ENCODE measurements at places on chromosomes 7 and 10.
A peak's percentile ranks its signal among the peaks of the same experiment; 100 is the strongest.

DNA sequence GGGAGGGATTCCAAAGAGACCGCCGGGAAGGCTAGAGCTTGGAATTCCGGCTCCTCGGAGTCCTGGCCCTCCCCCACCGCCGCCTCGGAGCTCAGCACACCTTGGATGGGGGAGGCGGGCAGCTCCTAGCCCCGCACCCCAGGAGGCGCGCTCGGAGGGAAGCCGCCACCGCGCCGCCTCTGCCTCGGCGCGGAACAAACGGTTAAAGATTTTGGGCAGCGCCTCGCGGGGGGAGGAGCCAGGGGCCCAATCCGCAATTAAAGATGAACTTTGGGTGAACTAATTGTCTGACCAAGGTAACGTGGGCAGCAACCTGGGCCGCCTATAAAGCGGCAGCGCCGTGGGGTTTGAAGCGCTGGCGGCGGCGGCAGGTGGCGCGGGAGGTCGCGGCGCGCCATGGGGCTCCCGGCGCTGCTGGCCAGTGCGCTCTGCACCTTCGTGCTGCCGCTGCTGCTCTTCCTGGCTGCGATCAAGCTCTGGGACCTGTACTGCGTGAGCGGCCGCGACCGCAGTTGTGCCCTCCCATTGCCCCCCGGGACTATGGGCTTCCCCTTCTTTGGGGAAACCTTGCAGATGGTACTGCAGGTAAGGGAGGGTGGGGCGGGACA is at the start of gene CYP26A1:
Gene CYP26A1, plus strand, starts transcription at position 355 of the 608 bp plus-strand sequence. Its CDS starts 42 bp downstream, at position 397.
- DNase-seq: no peak

DNA sequence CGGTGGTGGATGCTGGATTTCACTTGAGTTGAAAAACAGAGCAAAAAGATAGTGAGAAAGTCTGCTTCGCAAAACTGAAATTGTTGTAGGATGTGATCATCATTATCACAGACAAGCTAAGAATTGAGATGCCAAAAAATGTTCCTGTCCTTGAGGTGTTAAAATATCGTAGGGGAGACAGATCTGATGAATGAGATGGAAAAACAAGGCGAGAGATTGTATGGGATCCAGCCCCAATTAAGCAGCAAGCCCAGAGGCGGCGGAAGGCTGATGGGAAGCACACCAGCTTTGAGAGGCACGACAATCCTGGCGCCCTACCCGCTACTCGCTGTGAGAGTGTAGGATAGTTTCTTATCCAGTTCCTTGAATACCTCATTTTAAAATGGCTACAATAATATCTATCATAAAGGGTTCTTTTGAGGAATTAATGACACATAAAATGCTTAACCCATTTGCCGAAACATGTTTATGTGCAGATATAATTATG is 131.1 kb upstream of the PTN start:
- DNase-seq: no peak

GRCh38 chr10:20535897-20536881 is 360.9 kb downstream of the NEBL start:
- DNase-seq: no peak

GRCh38 chr7:47413526-47414341 is 168.2 kb downstream of the TNS3 start:
- no peak for DNase-seq

GRCh38 chr7:3436746-3437145 is 135.7 kb downstream of the SDK1 start:
- DNase-seq: peak; percentile 74

DNA sequence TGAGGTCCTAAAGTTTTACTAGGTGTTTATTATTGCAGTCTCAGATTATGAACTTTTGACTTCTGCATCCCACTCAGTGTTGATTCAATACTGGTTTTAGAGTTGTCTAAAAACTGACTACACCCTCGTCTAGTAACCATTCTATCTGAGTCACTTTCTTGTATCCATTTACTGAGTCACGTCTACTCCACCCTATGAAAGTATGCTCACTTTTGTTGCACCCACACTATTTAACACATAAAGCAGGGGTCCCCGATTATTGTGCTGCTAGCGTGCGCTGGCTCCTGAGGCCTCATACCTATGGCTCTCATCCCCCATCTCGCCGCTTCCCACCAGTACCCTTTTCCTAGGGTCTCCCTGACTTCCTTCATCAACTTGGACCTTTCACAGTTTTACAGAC is 2.0 kb downstream of the SAMD9 start:
- peak; percentile 87 for DNase-seq

DNA sequence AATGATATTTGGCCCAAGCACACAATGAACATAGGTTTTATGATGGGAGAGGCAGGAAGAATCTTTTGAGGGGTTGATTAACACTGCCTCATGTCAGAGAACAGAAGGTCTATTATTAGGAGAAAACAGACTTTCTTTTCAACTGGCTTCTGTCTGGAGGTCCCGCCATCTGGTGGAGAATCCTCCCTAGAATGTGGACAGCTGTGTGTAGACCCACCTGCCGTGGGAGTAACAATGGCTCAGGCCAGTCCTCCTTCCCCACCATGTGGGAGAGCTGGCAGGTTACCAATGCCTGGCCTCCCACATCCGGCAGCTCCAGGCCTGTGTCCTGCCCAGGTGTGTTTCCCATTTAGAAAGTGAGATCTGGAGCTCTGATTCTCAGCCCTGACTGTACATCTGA is 70.4 kb upstream of the AOAH start:
- DNase-seq: no peak

DNA sequence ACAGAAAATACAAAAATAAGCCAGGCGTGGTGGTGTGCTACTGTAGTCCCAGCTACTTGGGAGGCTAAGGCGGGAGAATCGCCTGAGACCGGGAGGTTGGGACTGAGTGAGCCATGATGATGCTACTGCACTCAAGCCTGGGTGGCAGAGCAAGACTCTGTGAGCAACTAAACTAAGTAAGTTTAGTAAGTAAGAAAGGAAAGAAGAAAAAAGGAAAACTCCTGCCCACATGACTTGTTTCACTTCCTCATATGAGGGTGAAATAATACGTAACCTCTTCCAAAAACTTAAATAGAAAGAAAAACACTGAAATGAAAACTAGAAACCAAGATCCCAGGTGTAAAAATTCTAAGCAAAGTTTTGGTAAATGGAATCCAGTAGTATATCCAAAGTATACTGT is 79.6 kb downstream of the LARP4B start:
- DNase-seq: no peak

DNA sequence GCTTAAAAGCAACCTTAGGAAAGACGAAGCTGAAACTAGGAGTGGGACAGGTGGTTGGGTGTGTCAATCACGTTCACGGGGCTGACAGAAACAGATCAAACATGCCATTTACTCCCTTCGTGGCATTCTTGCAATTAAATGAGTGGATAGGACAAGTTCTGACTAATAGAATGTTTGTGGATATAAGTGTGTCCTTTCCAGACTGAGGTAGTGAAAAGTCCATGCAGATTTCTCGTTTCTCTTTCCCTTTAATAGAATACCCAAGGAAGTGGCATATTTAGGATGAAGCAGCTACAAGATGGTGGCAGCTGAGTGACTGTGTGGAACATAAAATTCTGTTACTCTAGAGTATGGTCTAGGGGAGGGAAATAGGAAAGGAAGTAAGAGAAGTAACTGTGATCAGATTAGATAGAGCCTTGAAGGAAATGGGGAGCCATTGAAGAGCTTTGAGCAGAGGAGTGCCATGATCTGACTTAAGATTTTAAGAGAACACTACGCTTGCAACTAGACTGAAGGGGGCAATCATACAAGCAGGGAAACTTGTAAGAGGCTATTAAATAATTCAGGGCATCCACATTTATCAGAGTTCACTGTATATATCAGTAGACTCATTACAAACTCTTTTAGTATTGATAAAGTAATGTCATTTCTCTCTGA is 46.3 kb upstream of the HYAL4 start:
- peak; percentile 18 for DNase-seq

DNA sequence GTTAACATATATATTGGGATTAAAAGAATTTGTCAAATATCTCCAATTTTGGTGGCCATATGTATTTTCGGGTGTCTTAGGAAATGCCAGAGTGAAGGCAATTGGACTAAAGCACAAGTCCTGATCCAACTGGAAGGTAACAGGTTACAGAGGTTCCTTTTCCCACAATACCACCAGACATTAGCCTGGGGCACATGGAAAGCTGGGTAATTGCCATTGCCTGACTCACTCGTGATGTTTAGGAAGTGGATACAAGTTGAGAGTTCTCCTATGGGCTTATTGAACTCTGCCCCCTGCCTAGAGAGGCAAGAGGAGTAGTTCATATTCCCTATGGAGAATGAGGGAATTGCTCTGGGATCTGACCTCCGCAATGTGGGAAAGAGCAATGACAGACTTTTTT is 5.7 kb downstream of the DNAH11 start:
- DNase-seq: no peak

Measured in RWPE1 (cell line).